ENCODE measurements at places on chromosomes 16 and 17.
A peak's percentile ranks its signal among the peaks of the same experiment; 100 is the strongest.

- no peak for DNase-seq
Observed at GRCh38 chr17:69761767-69762321, 313.2 kb upstream of the KCNJ16 start.

GRCh38 chr16:88705801-88706228, 393 bp downstream of the RNF166 start:
- no peak for DNase-seq

GRCh38 chr17:48456589-48456988, 26.6 kb upstream of the SKAP1 start:
- no peak for DNase-seq

GRCh38 chr16:19203374-19203966, 35.4 kb downstream of the SYT17 start:
- no peak for DNase-seq

DNA sequence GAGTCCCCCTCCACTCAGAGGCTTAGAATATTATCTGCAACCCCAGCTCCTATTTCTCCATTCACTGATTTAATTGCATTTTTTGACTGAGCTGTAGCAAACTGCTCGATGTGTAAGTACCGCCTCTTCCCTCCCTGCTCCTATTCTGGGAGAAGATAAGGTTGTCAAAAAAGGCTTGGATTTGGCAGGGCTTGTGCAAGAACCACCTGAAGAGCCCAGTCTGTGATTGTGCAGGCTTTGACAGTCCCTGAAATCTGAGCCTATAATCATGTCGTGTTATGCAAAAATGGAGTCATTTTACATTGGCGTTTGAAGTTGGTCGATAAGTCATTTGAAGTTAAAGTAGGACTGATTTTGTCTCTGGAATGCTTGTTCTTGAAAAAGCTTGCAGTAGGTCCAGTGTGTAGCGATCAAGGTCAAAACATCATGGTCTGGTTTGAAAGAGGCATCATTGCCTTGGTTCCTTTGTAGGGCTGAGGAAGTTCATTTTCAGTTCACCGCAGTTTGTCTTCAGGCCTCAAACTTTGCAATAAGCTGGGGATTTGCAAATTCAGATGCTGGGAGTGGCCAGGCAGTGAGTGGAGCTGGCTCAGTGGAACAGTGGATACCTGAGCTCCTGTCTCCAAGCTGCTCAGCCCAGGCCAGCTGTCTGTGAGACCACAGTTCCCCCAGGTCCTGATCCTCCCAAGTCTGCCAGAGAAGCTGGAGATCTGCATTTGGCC, 68.8 kb downstream of the KATNIP start:
- DNase-seq: no peak

GRCh38 chr16:68396481-68396880, 51.8 kb downstream of the SMPD3 start:
- peak; percentile 77 for DNase-seq

GRCh38 chr16:4288148-4288921, 15.5 kb upstream of the TFAP4 start:
- DNase-seq: peak; percentile 84

GRCh38 chr16:12716658-12717057, 87.0 kb downstream of the CPPED1 start:
- no peak for DNase-seq

- DNase-seq: no peak
Observed at GRCh38 chr17:37642681-37643080, 565 bp downstream of the DDX52 start.

- DNase-seq: no peak
Observed at GRCh38 chr16:89583197-89583894, 7.8 kb downstream of the CPNE7 start.

- DNase-seq: no peak
Observed at GRCh38 chr16:84614968-84615813, 2.7 kb downstream of the COTL1 start.

DNA sequence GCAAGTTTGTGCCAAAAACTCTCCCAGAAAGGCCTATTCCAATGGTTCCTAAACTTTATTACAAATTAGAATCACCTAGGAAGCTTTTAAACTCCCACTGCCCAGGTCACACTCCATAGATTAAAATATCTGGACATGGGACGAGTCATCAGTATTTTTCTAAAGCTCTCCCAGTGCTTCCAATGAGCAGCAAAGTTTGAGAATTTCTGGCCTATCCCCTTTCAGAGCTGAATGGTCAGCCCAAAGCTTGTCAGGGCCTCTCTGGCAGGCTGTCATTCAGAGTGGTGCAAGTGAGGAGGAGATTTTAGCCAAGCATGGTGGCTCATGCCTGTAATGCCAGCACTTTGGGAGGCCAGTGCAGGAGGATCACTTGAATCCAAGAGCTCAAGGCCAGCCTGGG, 2.4 kb downstream of the BCL6B start:
- no peak for DNase-seq

DNA sequence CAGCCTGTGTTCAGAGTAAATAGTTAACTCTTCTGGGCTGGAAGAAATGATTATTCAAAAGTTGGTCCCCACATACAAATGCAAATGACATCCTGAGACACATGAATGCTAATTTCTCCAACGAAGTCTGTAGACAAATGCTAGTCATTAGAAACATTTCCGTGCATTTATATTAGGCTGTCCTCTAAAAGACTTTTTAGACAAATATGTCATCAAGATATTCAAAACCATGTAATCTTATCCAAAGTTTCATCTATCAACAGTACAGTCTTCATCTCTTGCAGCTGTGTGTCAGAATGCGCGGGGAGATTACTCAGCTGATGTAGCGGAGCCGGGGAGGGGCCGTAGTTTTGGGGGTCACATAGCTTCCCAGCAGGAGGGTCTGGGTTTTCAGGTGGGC, 33.8 kb upstream of the MAF start:
- DNase-seq: no peak

GRCh38 chr17:5672141-5672540, 87.8 kb upstream of the NLRP1 start:
- DNase-seq: no peak

DNA sequence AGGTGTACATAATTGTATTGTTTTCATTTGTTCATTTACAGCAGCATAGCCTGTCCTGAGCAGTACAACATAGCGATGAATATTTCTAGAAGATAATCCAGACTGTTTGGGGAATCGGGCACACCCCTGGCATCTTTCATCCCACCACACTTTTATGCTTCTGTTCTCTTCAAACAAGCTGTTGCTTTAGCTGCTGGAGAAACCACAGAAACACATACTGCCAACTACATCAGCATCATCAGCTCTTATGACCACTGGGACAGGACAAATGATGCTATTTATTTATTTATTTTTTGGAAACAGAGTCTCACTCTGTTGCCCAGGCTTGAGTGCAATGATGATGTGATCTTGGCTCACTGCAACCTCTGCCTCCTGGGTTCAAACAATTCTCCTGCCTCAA, 22.6 kb upstream of the HAPSTR1 start:
- no peak for DNase-seq

GRCh38 chr17:3943240-3943891, 20.9 kb downstream of the ATP2A3 start:
- no peak for DNase-seq

- no peak for DNase-seq
Observed at GRCh38 chr17:16962804-16963203, 9.1 kb downstream of the TNFRSF13B start.

DNA sequence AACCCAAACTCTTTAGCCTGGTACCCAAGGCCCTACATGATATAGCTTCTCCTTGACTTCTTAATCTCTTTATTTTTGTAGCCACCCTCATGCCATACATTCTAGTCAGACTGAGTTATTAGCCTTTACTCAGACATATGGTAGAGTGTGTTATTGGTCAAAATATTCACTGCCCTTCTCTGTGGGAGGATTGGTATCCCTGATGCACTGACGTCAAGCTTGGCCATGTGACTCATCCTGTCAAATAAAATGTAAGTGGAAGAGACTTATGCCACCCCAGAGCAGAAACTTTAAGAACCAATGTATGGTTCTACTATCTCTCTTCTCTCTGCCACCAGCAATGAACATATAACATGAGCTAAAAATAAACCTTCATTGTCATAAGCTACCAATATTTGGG, 12.2 kb upstream of the BEAN1 start:
- no peak for DNase-seq

GRCh38 chr17:20281860-20282259, 185.5 kb downstream of the LGALS9B start:
- DNase-seq: no peak

- DNase-seq: no peak
Observed at GRCh38 chr16:67388591-67388990, 4.7 kb downstream of the TPPP3 start.

- DNase-seq: no peak
Observed at GRCh38 chr16:2848933-2849725, 8.8 kb downstream of the PRSS22 start.

- DNase-seq: no peak
Observed at GRCh38 chr17:50264263-50265113, 9.8 kb upstream of the TMEM92 start.

GRCh38 chr16:3988011-3988410, 107.5 kb upstream of the CREBBP start:
- DNase-seq: no peak

DNA sequence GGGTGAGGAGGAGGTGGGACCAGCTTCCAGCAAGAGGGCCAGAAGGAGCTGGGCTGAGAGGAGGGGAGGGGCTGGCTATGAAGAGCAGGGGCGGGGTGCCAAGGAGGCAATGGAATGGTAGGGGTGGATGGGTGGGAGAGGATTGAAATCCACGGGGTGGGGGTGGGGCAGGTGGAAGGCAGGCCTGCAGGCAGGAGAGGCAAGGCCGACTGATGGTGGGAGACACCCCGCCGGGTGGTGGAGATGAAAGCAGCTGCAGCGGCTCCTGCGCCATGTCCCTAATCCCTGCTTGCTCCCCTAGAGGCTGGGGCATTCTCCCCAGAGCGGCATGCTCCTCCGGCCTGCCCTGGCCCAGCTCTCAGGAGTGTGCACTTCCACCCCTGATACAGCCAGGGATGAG, 27.8 kb upstream of the TAC4 start:
- no peak for DNase-seq

DNA sequence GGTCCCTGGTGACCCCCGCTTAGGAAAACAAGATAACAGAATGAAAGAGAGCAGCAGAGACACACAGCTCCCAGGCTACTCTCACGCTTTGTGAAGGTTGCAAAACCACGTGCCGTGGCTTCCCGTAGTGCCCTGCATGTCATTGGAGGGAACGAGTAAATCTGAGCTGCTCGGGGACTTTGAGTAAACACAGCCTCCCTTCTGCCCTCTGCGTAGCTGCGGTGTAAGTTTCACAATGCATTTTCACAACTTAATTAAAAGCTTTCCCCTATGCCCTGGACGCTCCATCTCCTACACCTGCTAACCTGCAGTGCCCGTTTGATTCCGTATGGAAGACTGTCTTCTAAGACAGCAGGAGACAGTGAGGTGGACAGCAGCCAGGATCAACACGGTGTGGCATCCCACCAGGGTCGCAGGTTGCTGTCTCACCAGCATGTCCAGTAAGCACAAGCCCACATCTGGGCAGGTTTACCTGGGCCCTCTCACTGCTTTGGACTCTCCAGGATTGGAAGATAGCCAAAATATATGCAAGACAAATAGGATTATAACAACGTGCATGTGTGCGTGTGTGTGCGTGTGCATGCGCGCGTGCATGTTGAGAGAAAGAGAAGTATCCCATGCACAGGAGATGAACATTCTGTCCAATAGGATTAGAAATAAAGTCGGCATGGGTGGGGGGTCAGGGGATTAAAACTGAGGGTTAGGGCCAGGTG, 116.4 kb upstream of the RCVRN start:
- no peak for DNase-seq

- no peak for DNase-seq
Observed at GRCh38 chr16:576197-576822, 6.5 kb downstream of the PIGQ start.

GRCh38 chr16:12111223-12111622, 134.7 kb downstream of the SNX29 start:
- no peak for DNase-seq

DNA sequence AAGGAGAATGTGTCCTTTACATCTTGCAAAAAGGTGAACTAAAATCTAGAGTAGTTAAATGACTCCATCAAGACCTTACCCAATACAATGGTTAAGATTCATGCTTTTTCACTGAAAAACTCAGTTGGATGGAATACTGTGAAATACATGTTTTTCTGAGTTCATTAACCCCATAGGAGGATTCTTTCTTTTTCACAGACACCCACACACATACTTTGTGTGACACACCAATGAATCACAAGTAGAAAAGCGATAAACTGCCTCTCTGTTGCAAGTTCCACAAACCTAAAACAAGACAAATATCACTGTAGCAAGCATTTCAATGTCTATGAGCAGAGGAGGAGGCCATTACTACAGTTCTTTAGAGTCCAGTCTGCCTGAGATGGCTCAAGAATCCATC, 258.8 kb upstream of the CDH5 start:
- no peak for DNase-seq

DNA sequence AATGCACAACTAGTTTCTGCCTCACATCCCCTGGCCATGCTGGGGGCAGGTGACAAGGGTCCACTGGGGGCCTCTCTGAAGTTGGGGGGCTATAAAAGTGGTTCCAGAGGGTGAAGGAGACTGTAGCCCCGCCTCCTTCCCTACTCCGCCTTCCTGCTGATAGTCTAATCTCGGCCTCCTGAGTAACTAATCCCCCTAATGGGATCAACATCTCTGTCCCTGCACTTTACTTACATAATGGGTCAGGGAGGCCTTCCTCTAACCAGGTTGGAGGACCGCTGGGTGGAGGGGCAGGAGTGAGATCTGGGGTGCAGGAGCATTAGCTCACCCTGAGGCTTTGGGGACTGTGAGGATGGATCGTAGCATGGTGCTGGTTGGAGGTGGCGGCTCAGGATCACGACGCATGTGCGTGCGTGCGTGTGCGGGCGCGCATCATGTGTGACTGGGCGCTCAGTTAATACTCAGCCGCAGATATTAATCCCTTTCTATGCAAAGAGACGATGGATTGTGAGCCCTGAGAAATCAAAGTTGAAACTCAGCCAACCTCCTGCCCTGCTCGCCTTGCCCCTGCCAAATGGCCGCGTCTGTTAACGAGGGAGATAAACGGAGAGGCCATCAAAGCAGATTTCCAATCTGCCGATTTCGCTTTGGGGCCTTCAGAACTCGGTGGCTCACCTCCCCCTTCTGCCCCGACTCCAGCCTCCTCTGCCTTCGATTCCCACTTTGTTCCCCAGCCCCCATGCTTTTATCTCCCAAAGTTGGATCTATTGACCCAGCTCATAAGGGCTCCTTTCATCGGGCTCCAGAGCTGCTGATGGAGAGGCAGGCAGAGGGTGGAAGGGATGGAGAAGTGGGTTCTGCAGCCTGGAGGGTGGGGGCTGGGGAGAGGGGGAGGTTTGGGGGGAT, 107.3 kb downstream of the SDK2 start:
- no peak for DNase-seq

- DNase-seq: peak; percentile 1
Observed at GRCh38 chr16:23148166-23148512, 1.1 kb downstream of the USP31 start.

DNA sequence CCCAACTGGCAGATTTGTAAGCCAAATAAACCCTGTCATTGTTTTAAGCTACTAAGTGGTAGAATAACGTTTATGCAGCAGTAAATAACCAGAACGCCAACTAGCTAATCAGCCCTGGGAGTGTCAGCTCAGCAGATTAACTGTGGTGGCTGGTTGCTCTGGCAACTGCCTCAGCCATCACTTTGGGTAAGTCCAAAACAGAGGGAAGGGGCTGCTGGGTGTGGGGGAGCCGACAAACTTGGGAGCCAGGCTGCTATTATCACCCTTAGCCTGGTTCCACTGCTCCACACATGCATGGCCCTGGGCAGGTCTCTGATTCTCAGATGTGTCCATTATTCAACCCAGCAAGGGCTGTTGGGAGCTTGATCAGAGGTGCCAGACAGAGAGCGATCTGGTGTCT, 22.2 kb upstream of the RHOT1 start:
- DNase-seq: no peak

- no peak for DNase-seq
Observed at GRCh38 chr16:69598045-69598444, 32.3 kb downstream of the NFAT5 start.
